Activated CD4-positive, alpha-beta T cell treated with anti-CD3 and anti-CD28 coated beads for 48 hours (primary cell): ENCODE measurements at places on chromosomes 6 and 20.
A peak's percentile ranks its signal among the peaks of the same experiment; 100 is the strongest.

DNA sequence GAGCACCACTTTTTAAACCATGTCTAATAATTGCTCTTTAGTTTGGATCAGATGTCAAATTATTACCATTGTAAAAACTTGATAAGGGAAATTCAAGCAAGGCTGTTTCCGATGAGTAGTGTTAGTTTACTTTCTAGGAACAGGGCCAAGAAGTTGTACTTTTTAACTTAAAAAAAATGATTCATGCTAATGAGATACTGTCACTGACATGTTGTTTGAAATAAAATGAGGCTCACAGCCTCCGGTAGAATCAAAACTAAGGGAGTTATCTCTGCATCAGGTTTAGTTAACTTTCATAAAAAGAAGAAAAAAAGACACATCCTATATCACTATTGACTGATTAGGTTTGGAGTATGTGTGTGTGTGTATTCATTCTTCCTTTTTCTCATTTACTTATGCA, 55.2 kb upstream of the SUPT3H start:
- no peak for DNase-seq

DNA sequence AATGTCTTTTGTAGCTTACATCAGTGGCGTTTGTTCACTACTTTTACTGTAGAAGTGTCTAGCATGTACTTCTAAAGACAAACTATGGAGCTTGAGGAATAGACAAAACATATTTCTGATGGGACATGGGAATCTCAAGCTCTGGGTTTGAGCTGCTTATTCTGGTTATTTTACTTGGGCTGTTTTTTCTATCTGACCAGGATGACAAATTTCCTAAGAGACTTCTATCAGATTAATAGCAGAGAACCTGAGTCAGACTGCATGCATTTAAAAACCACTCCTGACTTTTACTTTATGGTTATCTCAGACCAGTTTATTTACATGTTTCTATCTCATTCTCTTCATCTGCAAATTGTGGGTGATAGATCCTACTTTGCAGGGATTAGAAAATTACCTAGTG, 1282.3 kb upstream of the GJE1 start:
- no peak for DNase-seq

DNA sequence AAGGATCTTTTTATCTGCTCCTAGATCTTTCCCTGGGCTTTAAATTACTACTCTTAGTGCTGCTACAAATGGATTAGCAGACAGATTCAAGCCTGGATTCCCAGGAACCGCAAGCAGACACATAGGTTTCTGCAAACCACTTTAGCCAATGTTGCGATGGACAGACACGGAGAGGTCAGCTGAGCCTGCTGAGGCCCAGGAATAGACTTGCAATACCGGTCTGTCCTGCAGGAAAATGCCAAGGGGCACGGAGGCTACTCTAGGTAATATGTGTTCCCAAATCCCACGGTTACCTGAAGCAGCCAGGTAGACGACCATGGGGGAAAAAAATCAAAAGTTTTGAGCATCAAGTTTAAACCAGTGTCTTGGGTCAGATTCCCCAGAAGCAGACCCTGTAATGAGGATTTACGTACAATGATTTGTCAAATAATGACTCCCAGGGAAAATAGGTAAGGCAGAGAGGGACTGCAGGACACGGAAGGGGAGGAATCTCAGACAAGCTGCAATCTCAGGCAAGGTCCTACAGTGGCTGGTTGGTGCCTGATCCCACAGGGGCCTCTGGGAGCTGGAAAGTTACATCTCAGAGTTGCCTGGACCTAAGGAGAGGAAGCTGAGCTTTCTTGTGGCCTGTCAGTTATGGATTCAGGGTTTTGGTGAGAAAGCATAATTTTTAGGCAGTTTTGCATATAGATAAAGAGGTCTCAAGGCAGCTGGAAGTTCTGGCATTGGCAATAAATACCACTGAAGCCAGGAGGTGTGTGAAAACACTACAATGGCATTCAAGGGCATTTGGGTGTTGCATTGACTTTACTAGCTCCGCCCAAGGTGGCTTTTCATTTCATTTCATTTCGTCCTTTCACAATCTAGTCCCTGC, 12.5 kb downstream of the OTOR start:
- no peak for DNase-seq

DNA sequence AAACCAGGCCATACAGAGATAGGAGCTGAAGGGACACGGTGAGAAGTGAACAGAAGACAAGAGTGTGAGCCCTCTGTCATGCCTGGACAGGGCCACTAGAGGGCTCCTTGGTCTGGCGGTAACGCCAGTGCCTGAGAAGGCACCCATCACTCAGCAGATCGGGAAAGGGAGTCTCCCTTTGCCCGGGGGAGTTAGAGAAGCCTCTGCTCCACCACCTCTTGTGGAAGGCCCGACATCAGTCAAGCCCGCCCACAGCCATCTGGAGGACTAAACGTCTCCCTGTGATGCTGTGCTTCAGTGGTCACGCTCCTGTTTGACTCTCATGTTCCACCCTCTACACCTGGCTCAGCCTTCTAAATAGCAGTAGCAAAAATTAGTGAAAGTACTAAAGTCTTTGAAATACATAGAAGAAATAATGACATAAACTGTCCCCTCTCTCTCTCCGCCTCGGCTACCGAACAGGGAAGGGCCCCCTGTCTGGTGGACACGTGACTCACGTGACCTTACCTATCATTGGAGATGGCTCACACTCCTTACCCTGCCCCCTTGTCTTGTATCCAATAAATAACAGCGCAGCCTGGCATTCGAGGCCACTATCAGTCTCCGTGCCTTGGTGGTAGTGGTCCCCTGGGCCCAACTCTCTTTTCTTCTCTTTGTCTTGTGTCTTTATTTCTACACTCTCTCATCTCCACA, 66.7 kb downstream of the RPP21 start:
- peak; percentile 74 for DNase-seq

GRCh38 chr20:49608752-49609670, 41.1 kb upstream of the PTGIS start:
- DNase-seq = peak; percentile 85

- DNase-seq = no peak
Observed at GRCh38 chr6:4896401-4896800, 107.4 kb downstream of the RPP40 start.

- DNase-seq = no peak
Observed at GRCh38 chr6:43942011-43942442, 172.0 kb downstream of the VEGFA start.

DNA sequence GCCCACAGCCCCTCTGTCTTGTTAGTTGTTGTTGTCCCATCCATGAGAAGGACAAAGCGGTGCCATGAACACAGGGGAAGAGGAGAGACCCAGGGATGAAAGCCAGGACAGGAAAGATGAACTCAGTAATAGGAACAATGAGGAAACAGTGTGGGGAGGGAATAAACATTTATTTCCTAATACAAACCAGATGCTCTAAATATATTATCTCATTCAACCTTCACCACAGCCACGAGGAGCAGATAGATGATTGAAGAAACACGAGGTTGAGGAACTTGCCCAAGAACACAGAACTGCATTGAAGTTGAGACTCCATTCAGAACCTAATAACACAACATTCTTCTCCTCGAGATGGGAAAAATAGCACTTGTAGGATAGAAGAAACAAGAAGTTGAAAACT, 53.0 kb upstream of the AIG1 start:
- DNase-seq = no peak

DNA sequence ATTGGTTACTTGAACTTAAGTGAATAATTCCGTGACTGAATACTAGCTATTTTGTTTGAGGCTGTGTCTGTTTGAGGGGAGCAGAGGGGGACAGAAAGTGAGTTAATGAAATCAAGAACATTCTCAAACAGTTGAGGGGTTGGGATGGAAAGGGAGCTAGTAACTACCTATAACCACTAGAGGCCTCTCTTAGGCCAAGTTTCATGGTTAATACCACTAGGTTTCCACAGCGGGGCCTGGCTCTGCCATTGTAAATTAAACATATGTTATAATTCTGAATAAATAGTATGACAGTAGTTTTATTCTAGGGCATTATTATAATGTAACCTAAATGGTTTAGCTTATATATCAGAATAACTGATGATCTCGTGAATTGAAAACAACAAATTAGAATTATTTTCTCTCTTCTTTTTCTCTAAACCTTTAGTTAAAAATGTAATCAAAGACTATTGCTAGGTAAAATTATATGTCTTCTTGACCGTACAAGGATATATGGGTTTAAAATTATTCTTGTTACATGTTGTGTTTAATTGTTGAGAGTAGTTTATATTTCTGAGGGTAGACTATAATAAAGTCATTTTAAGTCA, 108.1 kb downstream of the BCKDHB start:
- DNase-seq = peak; percentile 30

DNA sequence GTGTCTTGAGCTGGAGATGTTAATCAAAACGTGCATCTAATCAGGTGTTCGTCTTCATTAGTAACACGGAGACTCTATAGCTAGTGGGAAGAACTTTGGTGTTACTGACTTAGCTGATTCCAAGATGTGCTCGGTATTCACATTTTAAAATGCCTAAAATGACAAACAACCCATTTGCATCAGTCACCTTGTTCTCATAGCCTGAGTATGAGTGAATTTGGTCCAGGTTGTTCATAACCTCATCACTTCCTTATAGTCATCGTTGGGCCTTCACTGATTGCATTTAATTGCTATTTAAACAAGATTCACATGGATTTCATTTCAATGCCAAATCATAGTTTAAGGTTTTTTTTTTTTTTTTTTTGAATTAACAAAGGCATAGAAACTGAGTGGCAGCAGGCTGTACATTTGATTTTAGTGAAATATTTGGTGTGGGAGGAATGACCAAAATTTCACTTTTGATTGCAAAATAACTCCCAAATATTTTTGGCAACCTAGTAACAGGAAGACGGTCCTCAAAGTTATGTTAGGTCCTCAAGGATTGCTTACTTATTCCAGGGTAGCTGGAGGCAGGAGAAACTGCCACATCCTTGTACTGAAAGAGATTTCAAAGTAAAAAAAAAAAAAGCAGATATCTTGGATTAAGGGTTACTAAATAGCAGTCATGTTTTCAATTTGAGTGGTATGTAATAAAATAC, 104.7 kb downstream of the JARID2 start:
- no peak for DNase-seq

DNA sequence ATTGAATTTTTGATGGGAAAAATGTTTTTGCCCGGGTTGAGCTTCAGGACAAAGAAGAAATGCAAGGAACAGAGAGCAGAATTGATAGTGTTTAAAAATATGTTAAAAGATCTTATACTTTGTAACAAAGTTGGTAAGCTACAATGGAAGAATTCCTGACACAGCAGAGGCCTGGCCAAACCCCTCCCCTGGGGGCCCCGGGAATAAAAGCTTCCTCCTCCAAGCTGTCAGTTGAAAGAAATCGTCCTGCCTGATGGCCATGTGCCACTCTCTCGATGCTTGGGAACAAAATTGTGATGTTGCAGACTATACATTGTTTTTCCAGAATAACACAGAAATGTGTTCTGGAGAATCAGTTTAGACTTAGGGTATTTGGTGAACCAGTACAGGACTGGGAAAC, 14.2 kb upstream of the TOX2 start:
- no peak for DNase-seq

- peak; percentile 34 for DNase-seq
Observed at GRCh38 chr6:38495922-38496635, 143.7 kb downstream of the BTBD9 start.

GRCh38 chr6:156410649-156411048, 366.5 kb upstream of the ARID1B start:
- no peak for DNase-seq

- no peak for DNase-seq
Observed at GRCh38 chr20:33812908-33813462, 1.8 kb downstream of the CHMP4B start.

GRCh38 chr6:21263531-21264287, 329.8 kb upstream of the SOX4 start:
- DNase-seq = peak; percentile 10

DNA sequence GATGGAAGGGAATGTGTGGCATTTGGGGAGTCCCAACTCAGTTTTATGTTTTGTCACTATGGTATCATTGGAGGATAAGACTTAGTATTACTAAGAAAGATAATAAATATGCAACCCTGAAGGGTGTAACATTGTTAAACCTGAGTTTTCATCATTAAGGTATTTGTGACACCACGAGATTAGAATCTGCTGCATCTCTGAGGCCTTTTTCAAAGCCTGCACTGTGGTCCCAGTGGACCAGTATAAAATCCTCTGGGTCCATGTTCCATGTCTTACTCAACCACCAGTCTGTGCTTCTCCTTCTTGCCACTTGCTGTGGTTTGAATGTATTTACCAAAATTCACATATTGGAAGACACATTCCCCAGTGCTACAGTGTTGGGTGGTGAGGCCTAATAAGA, 130.6 kb downstream of the TBX18 start:
- no peak for DNase-seq

DNA sequence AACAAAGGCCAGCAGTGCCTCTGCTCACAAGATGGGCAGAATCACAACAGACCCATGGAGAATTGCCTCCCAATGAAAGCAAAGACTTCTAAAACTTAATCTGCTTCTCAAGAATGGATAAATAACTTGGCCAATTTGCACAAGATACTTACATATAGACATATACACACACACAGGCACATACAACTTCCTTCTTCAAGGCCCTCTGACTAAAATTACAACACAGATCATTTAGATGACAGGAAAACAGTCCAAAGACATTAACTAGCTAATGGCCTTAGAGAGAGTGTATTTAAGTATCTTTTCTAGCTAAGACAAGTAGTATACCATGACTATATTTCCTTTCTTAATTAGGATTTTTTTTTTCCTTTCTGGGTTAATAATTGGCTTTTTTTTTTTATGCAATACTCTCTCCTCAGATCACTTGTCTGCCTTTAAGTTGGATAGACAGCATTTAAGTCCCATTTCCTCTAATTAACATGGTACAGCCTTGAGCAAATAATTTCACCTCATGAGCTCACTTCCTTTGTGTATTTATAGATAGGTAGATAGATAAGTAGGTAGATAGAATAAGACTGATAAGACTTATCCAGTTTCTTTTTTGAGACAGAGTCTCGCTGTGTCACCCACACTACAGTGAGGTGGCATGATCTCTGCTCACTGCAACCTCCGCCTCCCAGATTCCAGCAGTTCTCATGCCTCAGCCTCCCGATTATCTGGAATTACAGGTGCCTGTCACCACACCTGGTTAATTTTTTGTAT, 70.0 kb downstream of the NRSN1 start:
- DNase-seq = no peak

DNA sequence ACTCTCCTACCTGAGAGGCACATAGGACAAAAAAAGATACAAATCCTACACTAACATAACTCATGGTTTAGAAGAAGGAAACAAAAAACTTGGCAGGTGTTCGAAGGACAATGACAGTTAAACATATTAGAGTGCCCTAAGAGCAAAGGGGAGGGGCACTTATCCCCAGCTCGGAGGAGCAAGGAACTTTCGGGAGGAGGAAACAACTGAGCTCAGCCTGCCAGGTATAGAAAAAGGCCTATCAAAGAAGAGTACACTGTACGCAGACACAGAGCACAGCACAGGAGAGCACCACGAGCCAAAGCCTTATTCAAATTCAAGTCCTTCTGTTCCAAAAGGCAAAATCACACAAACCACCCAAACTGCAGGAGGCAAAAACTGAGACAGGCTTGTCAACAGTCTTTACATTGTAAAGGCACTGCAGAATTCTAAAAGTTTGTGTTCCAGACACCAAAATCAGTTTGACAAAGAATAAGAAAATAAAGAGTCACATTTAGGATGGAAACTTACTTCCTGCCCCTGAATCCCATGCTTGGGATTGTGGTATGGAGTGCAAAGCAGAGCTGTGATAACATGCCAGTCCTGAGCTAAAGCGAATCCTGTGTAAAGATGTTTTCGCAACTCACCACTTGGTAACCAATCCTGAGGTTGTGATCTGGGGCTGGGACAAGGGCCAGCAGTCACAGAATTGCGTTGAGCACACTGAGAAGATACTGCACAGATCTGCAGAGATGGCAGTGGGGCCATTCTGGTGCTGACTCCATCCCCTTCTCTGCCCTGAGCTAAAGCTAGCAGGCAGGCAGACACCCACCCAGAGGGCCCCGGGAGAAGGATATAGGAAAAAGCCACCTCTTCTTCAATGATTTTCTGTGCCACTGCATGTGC, 108.6 kb downstream of the CHD6 start:
- no peak for DNase-seq
